Stimulated activated CD8-positive, alpha-beta memory T cell treated with anti-CD3 and anti-CD28 coated beads, Interleukin-4, amount 100 ng/mL, for 1 hour (primary cell): ENCODE measurements at places on chromosomes 7 and 10.

DNA sequence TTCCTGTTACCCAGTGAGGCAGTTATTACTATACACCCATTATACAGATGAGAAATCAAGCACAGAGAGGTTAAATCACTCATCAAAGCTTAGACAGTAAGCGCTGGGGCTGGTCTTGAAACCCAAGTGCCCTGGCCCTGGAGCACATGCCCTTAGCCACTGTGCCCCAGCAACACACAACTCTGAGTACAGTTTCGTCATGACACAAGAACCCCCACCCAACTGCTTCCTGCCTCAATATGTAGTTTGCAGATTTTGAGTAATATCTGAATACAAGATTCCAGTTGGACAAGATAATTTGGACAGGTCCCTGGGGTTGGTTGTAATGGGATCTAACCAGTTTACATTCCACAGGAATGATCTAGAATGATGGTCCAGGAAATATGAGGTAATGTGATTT is 62.8 kb downstream of the SH3PXD2A start:
- DNase-seq, result no peak

GRCh38 chr7:1738511-1738910 is 68.4 kb downstream of the ELFN1 start:
- DNase-seq, result no peak

DNA sequence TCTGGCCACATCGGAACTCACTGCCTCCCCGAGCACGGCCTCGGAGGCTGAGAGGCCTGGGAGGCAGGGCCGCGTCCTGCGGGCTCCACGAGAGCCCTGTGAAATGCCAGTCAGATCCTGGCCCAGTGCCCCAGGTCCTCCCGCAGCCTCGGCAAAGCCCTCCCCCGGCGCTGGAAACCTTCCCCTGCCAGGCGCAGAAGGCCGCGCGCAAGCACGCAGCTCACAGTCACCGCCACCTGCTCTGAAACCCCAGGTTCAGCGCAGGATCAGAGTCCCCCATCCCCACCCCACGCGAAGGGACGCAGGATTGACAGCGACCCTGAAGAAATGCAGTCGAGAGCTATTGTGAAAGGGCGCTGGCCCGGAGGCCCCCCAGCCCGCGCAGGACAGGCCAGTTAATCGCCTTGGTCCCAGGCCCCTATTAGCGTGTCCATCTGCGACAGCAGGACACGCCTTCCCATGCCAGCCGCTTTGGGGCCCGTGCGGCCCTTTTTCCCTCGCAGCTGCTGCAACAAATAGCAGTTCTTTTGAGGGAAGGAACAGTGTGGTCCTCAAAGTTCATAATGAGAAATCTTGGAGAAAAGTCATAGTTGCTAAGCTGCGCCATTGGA is 13.5 kb upstream of the EGFR start:
- DNase-seq, result no peak

DNA sequence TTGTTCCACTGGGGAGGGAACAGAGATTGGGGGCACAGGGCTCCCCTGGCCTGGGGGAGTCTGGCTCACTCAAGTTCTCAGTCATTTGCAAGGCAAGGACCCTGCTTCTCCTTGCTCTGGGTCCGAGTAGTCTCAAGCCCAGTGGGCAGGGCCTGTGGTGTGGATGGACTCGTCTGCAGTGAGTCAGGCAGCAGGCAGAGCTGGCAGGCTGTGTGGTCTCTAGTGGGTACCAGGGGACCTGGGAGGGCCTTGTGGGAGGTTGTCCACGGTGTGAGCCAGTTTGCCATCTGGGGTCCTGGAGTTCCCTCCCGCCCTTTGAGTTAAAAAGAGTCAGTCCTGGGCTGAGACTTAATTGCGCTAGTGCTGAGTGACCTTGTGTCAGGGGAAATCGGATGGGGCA is 8.8 kb upstream of the SH2D4B start:
- DNase-seq, result no peak

GRCh38 chr10:79444199-79445119 is 965 bp downstream of the ZCCHC24 start:
- DNase-seq, result no peak

DNA sequence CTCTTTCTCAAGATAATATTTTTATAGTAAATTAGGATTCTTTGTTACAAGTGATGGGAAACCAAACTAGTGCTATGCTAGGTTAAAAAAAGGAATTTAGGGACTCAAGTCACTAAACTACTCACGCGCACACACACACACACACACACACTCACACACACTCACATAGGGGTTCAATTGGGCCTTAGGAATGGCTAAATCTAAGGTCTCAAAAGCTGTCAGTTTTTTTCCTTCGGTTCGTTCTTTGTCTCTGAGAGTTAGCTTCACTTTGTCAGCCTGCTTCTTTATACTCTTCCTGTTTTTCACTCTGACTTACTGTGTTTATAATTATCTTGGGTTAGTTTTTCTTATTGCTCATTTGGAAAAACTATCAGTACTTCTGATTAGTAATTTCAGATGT is 138.9 kb downstream of the ADK start:
- DNase-seq, result no peak

- DNase-seq, result no peak
Measured at GRCh38 chr10:1807196-1807595, 69.9 kb upstream of the ADARB2 start.
